Forelimb muscle (tissue), 1 donor: ENCODE measurements at places on chromosomes 7 and 10. TPM values are rescaled to one million over a fixed set of nuclear protein-coding genes. Genes with fewer than 3 reads are reported as not detected.

The TSPAN12 gene
- 67.6 TPM for polyA plus RNA-seq

The FAM237B gene
- polyA plus RNA-seq, result 0.06 TPM

The CPEB3 gene
- polyA plus RNA-seq, result 3.7 TPM

The PARD3 gene
- 40.0 TPM for polyA plus RNA-seq

The KEL gene
- polyA plus RNA-seq, result 0.87 TPM
